H1 (cell line): ENCODE measurements at places on chromosomes 7 and 10. TPM values are rescaled to one million over a fixed set of nuclear protein-coding genes. Genes with fewer than 3 reads are reported as not detected.

FAM25A gene
- not detected in 2 replicates for total RNA-seq

TLL2 gene
- total RNA-seq, result 3.0 and 3.2 TPM in 2 replicates

AKR1C4 gene
- not detected in 2 replicates for total RNA-seq

CCDC172 gene
- 1.7 and 3.6 TPM in 2 replicates for total RNA-seq

RELN gene
- 0.02 and 0.07 TPM in 2 replicates for total RNA-seq

IFIT1 gene
- total RNA-seq, result 1.5 and 1.8 TPM in 2 replicates

PLXDC2 gene
- total RNA-seq, result 40.1 and 40.5 TPM in 2 replicates

C10orf90 gene
- not detected in 2 replicates for total RNA-seq

- DNase-seq, result no peak
Measured at GRCh38 chr7:158028971-158029370, 558.7 kb downstream of the PTPRN2 start.

DNA sequence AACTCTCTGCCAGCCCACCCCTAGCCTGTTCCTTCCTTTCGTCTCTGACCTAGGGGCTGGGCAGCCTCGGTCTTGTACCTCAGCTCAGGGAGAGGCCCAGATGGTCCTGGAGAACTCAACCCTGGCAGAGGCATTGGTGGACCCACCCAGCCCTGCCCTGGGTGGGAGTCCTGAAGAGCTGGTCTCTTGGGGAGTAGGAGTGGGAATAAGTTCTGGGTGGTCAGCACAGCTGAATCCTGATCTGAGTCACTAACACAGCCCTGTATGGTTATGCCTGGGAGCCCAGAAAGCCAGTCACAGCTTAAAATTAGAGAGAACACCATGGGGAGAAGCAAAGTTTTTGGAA is 84.0 kb downstream of the SORBS1 start:
- no peak for DNase-seq

DNA sequence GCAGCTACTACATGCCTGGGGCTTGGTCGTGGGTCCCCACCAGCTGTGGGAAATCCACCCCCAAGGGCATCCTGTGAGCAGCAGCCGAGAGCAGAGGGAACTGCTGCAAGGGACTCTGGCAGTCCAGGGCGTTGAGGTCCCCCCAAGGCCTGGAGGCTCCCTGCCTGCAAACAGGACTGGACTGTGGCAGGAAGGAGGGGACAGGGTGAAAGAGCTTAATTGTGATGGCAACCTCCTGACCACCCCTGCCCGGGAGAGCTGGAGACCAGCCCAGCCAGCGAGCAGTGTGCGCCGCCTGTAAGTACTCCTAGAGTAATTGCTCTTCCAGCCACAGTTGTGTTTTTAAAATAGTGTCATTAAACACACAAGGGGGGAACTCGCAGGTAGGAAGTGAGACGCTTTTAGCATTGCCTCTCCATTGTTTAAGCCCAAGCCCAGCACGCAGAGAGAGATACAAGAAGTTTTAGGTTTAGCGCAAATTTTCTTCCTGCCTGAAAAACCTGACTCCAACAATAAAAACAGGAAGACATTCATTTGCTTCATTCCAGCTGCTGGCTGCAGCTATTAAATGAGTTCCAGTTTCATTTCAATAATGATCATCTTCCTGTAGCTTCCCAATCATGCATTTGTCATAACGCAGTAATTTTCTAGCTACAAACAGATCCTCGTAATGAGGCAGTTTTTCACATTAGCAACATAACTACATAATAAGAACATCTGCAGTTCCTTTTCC is 111.1 kb downstream of the EBF3 start:
- no peak for DNase-seq

DNA sequence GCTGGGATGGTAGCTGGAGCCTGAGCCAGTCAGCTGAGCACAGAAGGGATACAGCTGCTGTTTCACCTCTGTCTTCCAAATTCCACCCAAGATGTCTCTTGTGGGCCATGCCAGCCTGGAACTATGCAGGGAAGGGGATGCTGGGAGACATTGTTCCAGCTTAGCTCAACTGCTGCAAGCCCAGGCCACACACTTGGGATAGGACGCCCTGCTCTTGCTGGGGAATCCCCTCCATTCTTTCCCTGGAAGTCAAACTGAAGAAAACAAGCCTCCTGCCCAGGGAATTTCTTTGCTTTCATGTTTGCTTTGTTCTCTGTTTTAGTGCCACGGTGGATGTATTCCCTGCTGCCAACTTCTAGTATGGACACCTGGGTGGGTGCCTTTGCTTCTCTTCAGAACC is 55.2 kb upstream of the CDK13 start:
- DNase-seq, result no peak

- no peak for DNase-seq
Measured at GRCh38 chr10:99460070-99460469, 29.6 kb upstream of the GOT1 start.

- DNase-seq, result no peak
Measured at GRCh38 chr10:75170215-75170614, 40.4 kb upstream of the VDAC2 start.

DNA sequence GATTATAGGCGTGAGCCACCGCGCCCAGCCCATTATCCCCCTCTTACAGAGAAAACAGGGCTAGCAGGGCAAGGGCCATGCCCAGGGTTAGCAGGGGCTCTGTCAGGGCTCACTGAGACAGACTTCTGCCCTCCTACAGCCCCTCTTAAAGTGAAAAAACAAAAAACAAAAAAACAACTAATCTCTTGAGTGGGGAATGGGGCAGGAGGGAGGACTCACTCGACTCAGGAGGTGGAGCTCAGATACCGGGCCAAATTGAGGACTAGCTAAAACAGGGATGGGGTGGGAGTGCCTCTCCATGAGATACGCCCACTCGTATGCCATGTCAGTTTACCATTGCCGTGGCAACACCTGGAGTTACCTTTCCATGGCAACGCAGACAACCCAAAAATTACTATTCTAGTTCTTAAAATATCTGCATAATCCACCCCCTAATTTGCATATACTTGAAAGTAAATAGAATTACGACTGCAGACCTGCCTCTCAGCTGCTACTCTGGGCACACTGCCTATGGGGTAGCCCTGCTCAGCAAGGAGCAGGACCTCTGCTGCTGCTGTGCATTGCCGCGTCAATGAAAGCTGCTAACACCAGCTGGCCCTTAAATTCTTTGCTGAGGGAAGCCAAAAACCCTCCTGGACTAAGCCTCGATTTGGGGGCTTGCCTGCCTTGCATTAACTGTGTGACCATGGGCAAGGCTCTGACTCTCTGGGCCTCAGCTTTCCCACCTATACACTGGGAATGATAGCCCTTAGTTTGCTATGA is 13.4 kb downstream of the SSC4D start:
- peak; percentile 67 for DNase-seq

- no peak for DNase-seq
Measured at GRCh38 chr7:40880581-40880980, 745.8 kb downstream of the SUGCT start.

DNA sequence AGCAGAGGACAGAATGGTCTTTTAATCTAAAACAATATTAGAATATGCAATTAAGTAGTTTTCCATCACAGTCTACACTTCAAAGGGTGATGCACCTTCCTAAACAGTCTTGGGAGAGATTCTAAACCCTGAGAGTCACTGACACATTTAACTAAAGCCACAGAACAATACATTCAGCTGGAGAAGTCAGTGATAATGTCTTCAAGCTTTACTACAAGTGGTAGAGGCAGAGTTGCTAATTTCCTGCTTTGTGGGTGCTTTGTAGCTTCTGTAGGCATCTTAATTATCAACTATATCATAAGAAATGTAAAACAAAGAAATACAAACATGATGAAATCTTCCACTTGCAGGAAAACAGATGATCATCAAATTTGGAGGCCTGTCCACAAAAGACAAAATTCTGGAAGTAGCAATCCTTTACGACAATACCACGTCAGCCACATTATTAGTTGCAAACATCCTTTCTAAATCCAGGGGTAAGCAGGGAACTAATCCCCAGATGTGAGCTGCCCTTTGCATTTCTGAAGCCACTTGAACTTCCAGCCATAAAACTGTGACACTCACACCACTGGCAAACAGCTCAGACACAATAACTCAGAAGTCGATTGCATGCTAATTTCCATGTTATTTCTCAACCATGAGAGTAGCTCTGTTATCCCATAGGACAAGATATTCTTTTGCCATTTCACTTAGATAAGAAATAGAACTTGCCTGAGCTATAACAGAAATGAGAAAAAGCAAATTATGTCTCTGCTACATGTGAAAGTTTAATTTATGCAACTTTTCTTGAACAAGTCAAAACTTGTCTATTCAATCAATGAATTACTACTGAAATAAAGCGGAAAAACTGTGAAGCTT is 212.2 kb downstream of the FAM107B start:
- DNase-seq, result no peak

DNA sequence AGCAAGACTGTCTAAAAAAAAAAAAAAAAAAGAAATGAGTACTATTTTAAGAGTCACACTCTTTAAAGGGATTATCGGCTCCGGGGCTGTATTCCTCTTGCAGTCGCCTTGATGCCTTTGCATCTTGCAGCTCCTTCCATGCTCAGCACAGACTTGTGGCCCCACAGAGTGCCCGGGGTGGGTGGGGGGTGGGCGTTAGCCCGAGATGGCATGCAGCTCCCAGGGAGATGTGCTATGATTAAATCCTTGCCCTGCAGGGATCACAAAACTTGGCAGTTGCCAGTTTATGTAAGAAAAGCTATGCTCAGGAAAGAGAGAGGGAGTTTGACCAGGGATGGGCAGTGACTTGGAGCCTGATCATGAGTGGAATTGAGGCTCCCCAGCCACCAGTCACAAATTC is 81.9 kb downstream of the CCDC3 start:
- DNase-seq, result no peak

- DNase-seq, result no peak
Measured at GRCh38 chr10:34406463-34407323, 408.4 kb downstream of the PARD3 start.

GRCh38 chr7:107605218-107605815 is 25.3 kb downstream of the BCAP29 start:
- DNase-seq, result no peak

DNA sequence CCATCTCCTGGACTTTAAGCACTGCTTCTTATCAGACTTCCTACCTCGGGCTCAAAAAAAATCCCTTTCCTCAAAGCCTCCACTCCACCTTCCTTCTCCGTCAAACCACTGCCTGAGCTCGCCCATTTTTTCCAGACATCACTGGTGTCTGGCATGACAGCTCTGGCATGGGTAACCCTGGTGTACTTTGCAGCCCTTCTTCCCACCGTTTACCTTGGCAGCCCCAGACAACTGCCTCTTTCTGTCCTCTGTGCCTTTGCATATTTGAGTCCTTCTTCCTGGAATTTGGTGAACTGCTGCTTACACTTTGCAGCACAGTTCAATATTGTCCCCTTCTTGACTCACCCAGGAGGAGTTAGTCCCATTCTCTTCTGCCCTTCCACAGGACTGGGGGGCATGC is 144.6 kb upstream of the TBX20 start:
- DNase-seq, result no peak

- no peak for DNase-seq
Measured at GRCh38 chr10:59131666-59132065, 44.8 kb upstream of the PHYHIPL start.

GRCh38 chr7:78594156-78594555 is 795.6 kb downstream of the PHTF2 start:
- DNase-seq, result no peak

DNA sequence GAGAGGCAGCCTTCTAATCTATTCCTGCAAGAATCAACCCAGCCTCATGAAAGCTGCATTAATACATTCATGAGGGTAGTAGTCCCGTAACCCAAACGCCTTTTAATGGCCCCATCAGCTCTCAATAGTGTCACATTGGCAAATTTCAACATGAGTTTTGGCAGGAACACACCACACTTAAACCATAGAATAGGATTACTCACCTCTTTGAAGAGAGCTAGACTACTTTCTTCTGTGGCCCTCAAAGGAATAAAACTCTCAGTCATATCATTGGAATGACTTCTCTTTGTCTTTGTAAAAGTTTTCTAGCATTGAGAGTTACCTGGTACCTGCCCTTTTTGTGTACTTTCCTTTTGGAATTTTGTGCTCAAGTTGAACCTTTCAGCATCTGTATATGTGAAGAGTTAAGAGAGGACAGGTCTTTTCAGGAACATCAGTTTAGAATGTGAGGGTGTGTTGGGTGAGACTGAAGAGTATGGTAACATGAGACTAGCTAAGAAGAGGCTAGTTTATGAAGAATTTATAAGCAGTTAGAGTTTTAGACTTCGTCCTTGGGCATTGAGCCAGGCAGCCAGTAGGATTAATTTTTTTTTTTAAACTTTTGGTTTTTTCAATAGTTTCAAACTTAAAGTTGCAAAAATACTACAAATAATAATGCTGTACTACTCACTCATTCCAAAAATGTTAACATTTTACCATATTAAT is 92.6 kb downstream of the MLLT10 start:
- no peak for DNase-seq

DNA sequence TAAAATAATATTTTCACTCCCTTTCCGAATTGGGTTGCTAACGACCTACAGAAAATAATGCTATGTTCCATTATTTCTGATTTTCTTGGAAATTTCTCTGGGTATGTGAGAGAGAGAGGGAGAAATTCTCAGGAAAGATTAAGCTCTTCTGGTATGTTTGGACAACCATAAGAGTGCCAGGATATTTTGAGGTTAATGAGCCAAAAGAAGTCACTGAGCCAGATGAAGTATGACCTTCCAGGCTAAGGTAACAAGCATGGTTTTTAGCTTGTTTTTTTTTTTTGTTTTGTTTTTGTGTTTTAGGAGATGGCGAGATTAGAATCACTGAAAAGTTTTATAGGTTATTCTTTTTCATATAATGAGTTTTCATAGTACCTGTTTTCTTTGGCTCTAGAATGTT is 171.0 kb upstream of the FOXP2 start:
- no peak for DNase-seq

DNA sequence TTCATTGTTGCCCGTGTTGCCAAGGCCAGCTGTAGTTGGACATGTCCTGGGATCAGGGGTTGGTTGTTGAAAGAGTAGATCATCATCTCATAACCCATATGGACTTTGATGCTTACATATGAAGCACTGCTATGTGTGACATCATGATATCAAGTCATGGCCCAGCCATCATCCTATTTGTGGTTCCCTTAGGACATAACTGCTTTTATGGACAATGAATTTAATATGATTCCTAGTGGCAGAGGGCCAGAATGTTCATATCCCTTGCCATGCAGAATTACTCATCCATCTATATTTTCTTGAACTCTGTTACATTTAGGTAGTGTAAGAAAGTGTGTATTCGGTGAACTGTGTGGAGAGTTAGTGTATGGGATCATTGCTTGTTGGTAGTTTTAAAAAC is 343.9 kb upstream of the LRGUK start:
- no peak for DNase-seq

DNA sequence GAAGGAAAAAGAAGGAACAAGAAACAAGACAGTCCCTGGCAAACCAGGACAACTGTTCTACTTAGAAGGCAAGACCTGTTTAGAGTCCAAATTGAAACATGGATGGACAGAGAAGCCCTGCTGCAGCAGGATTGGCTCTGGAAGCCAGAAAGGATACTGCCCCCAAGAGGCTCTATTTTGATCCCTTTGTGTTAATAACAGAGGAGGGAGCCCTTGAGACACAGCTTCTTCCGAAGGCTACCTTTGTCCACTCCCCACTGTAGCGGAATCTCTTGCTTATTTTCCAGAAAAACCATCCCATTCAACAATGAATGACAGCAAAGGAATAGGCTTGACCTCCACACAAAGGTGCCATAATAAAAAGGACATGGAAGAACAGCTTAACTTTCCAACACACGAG is 120.3 kb upstream of the FOXK1 start:
- no peak for DNase-seq
